ENCODE measurements at places on chromosomes 6 and 20. TPM values are rescaled to one million over a fixed set of nuclear protein-coding genes. Genes with fewer than 3 reads are reported as not detected.

The EBF4 gene
- 1.0 TPM for total RNA-seq

The MBOAT1 gene
- 22.0 TPM for total RNA-seq

The ALDH8A1 gene
- 0.37 TPM for total RNA-seq

The OVOL2 gene
- total RNA-seq, result not detected

The COX4I2 gene
- total RNA-seq, result not detected

The SLC4A11 gene
- 14.9 TPM for total RNA-seq

The SLC2A4RG gene
- total RNA-seq, result 24.1 TPM

The LAMP5 gene
- total RNA-seq, result 0.34 TPM

The FLOT1 gene
- total RNA-seq, result 124 TPM

The FAM217A gene
- not detected for total RNA-seq

The LHFPL5 gene
- not detected for total RNA-seq

The BLTP3A gene
- 9.7 TPM for total RNA-seq

The PRICKLE4 gene
- total RNA-seq, result 6.9 TPM

The CRISP3 gene
- not detected for total RNA-seq

The CLPSL1 gene
- not detected for total RNA-seq

The SEMG1 gene
- not detected for total RNA-seq

The PCSK2 gene
- total RNA-seq, result not detected

The CDSN gene
- total RNA-seq, result not detected

The UST gene
- total RNA-seq, result 0.28 TPM

The TMEM217 gene
- 12.4 TPM for total RNA-seq

The TRIM31 gene
- total RNA-seq, result not detected

The PI16 gene
- not detected for total RNA-seq

The TNNC2 gene
- total RNA-seq, result not detected

The C6orf118 gene
- total RNA-seq, result not detected

The REM1 gene
- total RNA-seq, result not detected

The ZHX3 gene
- 10.6 TPM for total RNA-seq

The VNN1 gene
- not detected for total RNA-seq

The HFE gene
- total RNA-seq, result 6.2 TPM

The C6orf15 gene
- total RNA-seq, result not detected
